ENCODE measurements at places on chromosomes 4 and X. TPM values are rescaled to one million over a fixed set of nuclear protein-coding genes. Genes with fewer than 3 reads are reported as not detected.

Gene RADX
- 9.7 TPM for total RNA-seq

DNA sequence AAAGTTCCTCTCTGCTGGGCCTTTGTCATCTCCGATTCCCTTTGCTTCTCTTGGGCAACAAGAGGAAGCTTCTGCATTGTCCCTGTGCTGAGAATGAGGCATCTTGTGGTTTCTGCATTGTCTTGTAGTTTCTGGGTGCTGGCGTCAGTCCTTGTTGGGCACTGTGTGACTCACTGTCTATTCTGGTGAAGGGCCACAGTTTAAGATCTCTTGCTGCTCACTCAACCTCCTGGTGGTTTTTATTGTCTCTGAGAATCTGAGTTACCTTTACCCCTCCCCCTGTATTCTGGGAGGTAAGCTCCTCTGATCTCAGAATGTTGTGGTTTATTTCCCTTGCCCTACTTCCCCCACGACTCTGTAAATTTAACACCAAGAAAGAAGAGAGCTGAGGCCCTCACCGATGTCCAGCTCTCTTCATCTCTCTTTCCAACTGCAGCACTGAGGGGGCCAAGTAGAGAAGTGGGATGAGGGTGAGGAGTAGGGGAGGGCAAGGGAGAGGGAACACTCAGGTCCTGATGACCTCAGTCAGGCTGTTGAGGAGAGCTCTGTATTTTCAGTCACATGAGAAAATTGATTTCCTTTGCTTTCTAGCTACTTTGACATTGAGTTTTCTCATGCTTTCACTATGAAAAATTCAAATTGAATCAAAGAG lies 441.6 kb upstream of the PITX2 start:
- H3K27ac ChIP-seq = no peak overlapping the region
- no peaks in the 10 kb centered on the region for H3K36me3 ChIP-seq
- no peak overlapping the region for H3K4me3 ChIP-seq
- no peaks in the 10 kb centered on the region for H3K4me1 ChIP-seq

DNA sequence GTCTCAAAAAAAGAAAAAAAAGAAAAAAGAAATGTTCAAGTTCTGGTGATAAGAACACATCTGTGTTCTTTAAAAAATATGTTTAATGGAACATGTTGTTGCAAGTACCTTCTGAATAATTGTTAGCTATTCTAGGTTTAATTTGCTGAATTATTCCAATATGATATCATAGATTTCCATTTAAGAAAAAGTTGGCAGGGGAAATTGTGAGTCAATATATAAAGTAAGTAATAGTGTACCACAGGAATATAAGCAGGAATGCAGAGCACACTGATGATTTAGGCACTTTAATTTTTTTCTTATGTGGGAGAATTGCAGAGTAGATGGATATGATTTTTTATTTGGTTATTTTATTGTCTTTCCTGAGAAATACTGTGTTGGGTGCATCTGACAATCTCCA lies 190.7 kb downstream of the RPA4 start:
- no peak overlapping the region for H3K27ac ChIP-seq
- no peaks in the 10 kb centered on the region for H3K36me3 ChIP-seq

Gene AR
- not detected for total RNA-seq

GRCh38 chrX:48826135-48826875 lies at the start of gene ERAS:
Gene ERAS (plus strand): TSS chrX:48826513. CDS start chrX:48829124, 2,611 bp downstream.
- DNase-seq = no peak
- H3K4me1 ChIP-seq = no peaks in the 10 kb centered on the region
- no peaks in the 10 kb centered on the region for H3K36me3 ChIP-seq
- H3K27me3 ChIP-seq = no peaks in the 10 kb centered on the region
- H3K4me3 ChIP-seq = no peak within 1 kb of the TSS
